ENCODE measurements at places on chromosomes 7 and 10.
A peak's percentile ranks its signal among the peaks of the same experiment; 100 is the strongest.

- no peak for DNase-seq
Observed at GRCh38 chr7:116229366-116229765, 19.0 kb downstream of the TES start.

DNA sequence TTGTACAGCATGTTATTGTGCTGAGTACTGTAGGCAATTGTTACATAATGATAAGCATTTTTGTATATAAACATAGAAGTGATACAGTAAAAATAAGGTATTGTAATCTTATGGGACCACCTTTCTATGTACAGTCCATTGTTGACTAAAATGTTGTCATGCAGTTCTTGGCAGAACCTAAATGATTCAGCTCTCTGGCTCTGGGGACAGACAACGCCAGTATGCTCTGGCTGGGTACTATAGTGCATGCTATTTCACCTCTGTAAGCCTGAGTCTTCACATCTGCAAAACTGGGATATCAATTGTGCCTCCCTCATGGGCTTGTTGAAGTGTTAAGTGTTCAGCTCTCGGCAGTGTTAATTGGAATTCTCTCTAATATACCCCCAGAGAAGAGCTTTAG is 674.3 kb downstream of the INHBA start:
- no peak for DNase-seq

GRCh38 chr7:103656221-103656620 is 210.2 kb upstream of the SLC26A5 start:
- no peak for DNase-seq

GRCh38 chr7:98841179-98841997 is 28.4 kb downstream of the TMEM130 start:
- DNase-seq: peak; percentile 56

DNA sequence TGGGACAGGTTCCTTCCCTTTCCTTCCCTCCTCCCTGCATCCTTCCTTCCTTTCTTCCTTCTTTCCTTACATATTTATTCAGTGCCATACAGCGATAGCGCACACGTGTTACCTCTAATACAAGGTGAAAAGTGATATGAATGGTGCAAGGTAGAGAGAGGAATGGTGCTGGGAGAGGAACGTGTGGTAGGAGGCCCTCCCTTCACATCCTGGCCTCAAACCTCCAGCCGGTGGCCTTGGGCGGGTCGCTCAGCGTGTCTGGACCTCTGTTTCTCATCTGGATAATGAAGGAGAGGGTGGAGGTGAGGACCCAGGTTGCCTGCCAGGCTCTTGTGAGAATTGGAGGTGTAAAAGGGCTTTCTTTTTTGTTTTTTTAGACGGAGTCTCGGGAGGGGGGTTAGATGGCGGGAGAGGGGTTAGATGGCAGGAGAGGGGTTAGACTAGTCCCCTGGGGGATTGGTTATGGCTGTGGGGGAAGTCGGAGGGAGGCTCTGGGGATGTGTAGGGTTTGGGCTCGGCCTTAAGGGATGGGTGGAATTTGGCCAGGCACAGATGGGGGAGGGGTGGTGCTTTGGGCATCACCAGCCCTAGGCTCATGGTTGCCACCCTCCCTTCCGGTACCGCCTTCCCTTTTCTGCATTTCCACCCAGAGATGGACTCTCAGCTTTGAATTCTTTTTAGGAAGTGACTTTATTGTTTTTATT is 14.9 kb downstream of the CHST3 start:
- no peak for DNase-seq

DNA sequence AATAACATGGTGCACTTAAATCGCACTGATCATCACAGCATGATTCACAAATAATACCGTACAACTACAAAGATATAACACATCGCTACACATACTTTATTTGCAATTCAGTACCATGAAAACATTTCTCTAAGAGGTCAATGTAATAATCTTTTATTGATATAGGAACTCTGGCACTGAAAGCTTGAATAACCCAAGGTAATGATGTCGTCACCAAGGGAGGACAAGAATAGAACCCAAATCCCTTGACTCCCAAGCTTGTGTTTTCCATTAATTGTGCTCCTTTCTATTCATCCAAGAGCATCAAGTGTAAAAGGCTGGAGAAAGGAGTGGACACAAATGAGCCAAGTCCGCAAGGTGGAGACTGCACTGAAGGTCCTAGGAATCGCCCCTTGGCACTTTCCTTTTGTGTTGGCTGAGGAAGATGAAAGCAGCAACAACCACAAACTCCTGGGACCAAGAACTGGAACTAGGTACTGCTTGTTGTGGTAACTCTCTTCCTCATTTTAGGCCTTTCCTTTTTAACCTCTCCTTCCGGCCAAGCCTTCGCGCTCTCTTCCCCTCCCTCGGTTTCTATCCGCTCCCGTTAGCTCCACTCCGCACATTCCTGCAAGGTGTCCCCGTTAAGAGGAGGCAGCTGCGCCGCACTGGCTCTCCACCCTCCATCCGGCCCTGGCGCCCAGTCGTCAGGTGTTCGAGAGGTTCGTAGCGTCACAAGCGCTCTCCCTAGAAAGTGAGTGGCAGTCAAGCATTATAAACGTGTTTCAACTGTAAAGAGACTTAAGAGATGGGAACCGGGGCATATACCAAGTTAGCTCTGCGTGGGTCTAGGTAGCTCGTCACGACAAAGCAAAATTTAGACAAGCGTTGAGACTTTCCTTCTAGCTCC is 1.0 kb upstream of the CBLL1 start:
- DNase-seq: peak; percentile 81

DNA sequence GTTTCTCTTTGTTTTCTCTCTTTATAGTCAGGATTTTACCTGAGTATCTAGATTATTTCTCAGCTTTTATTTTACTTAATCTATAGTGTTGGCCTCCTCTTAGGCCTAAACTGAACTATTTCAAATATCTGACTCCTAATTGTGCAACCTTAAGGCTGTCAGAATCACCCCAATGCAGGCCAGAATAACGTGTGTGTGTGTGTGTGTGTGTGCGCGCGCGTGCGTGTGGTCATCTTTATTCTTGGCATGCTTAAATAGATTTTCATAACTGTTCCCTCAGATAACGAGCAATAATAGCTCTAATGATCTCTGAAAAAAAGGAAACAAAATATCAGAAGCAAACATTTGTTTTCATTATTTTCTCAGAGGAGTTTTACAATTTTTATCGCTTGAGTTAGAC is 92.4 kb downstream of the PCDH15 start:
- DNase-seq: no peak

DNA sequence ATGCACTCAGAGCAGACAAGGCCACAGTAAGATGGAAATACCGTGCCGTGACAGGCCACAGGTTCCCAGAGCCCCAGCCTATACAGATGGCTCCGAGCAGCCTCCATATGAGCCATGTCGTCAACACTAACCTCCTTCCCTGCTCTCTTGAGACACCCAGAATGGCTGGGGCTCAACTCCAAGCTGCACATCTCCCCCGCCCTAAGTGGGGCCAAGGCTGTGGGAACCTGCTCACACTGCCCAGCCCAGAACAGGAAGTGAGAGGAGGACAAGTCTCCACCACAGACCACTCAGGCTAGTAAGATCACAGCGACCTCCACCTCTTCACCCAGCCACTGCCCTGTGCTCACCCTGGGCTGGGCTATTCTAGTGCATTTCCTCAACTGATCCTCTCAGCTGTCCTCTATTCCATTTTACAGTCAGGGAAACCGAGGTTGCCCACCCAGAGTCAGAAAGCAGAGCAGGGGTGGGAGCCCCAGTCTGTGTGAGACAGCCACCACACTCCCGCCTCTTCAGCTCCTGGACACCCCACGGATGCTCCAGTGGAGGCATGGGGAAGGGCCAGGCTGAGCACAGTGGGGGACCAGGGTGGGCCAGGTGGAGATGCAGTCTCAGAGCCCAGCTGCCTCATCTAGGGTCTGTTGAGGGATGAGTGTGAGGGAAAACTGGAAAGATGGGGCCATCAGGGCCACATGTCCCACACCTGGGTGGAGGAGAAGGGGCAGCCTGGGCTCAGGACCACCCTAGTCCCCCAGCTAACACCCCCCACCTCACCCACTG is 11.6 kb downstream of the GRID1 start:
- DNase-seq: no peak

Measured in NCI-H345 (cell line).